Sigmoid colon (tissue), 7 donors: ENCODE measurements at places on chromosomes 5 and 9. TPM values are rescaled to one million over a fixed set of nuclear protein-coding genes. Genes with fewer than 3 reads are reported as not detected.

DNA sequence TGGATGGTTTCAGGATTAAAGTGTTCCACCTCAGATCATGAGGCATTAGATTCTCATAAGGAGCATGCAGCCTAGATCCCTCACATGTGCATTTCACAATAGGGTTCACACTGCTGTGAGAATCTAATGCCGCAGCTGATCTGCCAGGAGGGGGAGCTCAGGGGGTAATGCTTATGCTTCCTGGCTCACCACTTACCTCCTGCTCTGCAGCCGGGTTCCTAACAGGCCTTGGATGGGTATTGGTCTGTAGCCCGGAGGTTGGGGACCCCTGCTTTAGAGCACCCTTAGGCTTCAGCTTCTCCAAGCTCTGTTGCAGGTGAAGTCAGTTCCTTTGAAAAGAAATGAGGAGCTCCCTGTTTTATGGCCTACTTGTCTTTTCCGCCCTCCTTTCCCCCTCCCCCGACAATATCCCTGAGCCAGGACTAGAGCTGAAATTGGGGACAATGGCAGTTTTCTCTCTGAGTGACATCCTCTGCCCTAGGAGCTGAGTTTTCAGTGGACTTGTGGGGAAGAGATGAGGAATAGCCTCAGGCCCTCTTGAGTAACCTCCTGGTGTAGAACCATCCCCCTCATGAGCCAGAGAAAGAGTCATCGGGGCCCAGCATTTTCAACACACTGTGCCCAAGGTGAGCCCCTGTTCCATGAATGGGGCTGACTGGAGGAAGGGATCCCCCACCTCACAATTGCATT is 16.2 kb upstream of the MAT2B start:
- no peaks in the 10 kb centered on the region for H3K36me3 ChIP-seq
- no peak for DNase-seq
- no peaks in the 10 kb centered on the region for H3K4me1 ChIP-seq
- no peaks in the 10 kb centered on the region for H3K27me3 ChIP-seq
- no peak overlapping the region for H3K4me3 ChIP-seq
- H3K27ac ChIP-seq: no peak overlapping the region

GRCh38 chr9:129664746-129665388 is 580 bp upstream of the PRRX2 start:
- DNase-seq: no peak
- peaks cover 15% of the 10 kb centered on the region for H3K27me3 ChIP-seq
- H3K4me1 ChIP-seq: no peaks in the 10 kb centered on the region
- H3K27ac ChIP-seq: no peak overlapping the region

- no peaks in the 10 kb centered on the region for H3K27me3 ChIP-seq
- no peak overlapping the region for H3K4me3 ChIP-seq
- no peak for DNase-seq
- H3K36me3 ChIP-seq: no peaks in the 10 kb centered on the region
Measured at GRCh38 chr9:75939536-75940111, 49.2 kb downstream of the PCSK5 start.

DNA sequence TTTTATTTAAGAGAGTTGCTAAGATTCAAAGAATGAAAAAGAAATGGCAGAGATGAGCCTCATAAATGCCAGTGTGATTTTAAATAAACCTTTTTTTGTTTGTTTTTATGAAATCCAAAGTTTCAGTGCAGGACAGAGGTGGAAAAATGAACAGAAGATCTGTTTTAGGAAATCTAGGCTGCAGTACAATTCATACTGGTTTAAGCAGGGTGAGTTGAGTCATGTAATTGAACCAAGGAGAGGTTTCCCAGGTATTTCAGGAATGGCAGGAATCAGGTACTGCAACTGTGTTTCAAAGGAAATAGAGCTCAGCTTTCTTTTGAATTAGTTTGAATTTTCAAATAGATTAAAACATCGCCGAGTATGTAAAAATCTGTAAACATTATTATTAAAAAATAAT is 3.0 kb upstream of the ANKRD31 start:
- no peak overlapping the region for H3K4me3 ChIP-seq
- H3K36me3 ChIP-seq: no peaks in the 10 kb centered on the region
- H3K27me3 ChIP-seq: no peaks in the 10 kb centered on the region

DNA sequence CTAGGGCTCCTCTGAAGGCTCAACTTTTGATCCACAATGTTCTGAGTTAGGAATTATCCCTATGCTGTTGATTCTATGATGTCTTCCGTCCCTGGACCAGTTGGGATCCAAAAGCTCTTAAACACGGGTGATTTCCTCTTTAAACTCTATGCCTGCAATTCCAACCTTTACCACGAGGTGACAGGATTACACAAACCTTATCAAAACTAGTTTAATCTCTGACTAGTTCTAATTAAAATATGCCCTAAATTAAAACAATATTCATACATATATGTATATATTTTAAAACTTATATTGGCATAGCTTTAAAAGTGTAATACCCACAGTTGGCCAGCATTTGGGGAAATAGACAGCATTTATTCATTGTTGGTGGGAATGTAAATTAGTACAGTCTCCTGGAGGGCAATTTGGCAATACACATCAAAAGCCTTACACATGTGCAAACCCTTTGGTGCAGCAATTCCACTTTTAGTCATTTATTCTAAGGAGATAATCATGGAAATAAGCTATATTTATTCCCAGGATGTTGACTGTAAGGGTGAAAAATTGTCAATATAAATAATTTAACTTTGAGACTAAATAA is 51.6 kb upstream of the PHYKPL start:
- no peak for DNase-seq
- H3K36me3 ChIP-seq: no peaks in the 10 kb centered on the region
- no peak overlapping the region for H3K27ac ChIP-seq
- peaks cover 4% of the 10 kb centered on the region for H3K27me3 ChIP-seq
- H3K4me3 ChIP-seq: no peak overlapping the region
- H3K4me1 ChIP-seq: peaks cover 7% of the 10 kb centered on the region

DNA sequence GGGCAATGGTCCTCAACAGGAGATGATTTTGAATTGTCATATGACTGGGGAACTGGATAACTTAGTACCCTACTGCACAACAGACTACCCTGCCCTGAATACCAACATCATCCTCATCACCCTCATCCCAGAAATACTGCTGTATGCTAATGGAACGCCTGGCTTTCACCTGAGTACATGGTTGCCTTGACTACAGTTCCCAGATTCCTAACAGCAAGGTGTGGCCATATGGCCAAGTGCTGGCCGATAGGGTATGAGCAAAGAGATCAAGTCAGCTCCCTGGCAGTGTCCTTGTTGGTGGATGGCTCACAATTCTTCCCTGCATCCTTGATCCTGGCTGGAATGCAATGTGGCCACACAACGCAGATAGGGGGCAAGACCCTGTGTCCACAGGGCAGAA is 31.2 kb upstream of the IRX2 start:
- DNase-seq: no peak
- no peaks in the 10 kb centered on the region for H3K4me1 ChIP-seq
- H3K27ac ChIP-seq: no peak overlapping the region
- H3K36me3 ChIP-seq: no peaks in the 10 kb centered on the region
- H3K27me3 ChIP-seq: no peaks in the 10 kb centered on the region
- no peak overlapping the region for H3K4me3 ChIP-seq

DNA sequence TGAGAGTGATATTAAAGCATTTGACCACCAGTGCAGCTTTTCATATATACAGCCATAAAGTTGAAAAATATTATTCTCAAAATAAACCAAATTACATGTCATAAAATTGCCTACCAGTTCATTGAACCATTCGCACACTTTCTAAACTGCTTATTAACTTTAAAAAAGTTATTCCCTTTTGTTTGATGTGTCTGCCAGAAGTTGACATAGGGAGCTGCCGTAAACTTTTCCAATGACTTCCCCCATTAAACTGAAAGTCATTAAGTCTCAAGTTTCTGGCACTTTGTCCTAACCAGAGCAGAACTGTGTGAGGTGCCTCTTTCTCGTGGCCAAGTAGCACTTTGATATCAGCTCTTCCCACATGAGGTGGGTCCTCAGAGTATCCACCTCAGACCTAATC is 582.0 kb upstream of the DMAC1 start:
- H3K4me1 ChIP-seq: no peaks in the 10 kb centered on the region
- no peak overlapping the region for H3K27ac ChIP-seq
- no peaks in the 10 kb centered on the region for H3K27me3 ChIP-seq

DNA sequence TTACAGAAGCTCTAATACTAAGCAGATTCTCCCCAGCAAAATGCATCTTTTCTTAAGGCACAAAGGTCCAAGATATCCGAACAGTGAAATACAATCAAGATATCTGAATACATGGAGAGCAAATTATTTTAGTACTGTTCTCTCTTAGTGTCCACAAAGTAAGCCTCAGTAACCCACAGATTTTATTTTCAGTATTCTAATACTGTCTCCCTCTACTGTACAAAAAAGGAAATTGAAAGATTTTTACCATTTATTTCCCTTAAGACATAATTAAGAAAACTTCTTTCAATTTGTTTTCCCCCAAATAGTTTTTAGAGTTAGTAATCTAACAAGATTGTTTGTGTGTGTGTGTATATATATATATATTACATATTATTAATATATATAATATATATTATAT is 24.7 kb upstream of the NOL6 start:
- no peak overlapping the region for H3K4me3 ChIP-seq
- no peaks in the 10 kb centered on the region for H3K36me3 ChIP-seq
- no peak overlapping the region for H3K27ac ChIP-seq
- H3K27me3 ChIP-seq: no peaks in the 10 kb centered on the region

GRCh38 chr5:10259899-10260298 is 9.8 kb downstream of the CCT5 start:
- no peaks in the 10 kb centered on the region for H3K4me1 ChIP-seq
- no peak overlapping the region for H3K27ac ChIP-seq
- peaks cover 83% of the 10 kb centered on the region for H3K36me3 ChIP-seq
- no peaks in the 10 kb centered on the region for H3K27me3 ChIP-seq
- DNase-seq: no peak

DNA sequence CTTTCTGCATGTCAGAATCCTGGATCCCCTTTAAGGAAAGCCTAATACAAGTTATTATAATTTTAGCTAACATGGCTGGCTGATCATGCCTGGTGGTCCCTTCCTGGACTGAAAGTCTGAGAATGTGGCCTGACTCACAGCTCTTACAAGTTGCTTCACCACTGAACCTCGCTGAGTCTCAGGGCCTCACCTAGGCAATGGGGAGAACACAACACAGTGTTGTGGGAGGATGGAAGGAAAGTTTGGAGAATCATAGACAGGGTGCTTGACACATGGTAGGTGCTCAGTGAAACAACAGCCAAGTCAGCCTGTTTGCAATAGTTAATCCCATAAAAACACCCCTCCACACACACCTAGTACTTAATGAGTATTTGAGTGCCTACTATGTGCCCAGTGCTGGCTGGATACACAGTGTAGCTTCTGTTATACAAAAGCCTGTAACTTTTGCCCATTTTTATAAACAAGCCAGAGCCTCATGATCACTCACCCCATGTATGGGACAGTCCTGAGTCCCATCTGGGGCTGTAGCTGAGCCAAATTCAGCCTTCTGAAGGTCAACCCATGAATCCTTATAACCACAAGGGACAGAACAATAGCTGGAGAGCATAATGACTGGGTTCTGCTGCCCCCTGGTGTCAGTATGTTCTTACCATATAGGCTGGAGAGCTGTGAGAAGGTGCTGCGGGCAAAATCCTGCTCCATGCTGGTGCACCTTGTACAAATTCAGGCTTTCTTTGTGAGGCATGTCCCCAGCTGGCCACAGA is 3.9 kb downstream of the ACSL6 start:
- no peaks in the 10 kb centered on the region for H3K36me3 ChIP-seq
- H3K27me3 ChIP-seq: peaks cover 12% of the 10 kb centered on the region
- no peak overlapping the region for H3K27ac ChIP-seq
- H3K4me3 ChIP-seq: no peak overlapping the region

DNA sequence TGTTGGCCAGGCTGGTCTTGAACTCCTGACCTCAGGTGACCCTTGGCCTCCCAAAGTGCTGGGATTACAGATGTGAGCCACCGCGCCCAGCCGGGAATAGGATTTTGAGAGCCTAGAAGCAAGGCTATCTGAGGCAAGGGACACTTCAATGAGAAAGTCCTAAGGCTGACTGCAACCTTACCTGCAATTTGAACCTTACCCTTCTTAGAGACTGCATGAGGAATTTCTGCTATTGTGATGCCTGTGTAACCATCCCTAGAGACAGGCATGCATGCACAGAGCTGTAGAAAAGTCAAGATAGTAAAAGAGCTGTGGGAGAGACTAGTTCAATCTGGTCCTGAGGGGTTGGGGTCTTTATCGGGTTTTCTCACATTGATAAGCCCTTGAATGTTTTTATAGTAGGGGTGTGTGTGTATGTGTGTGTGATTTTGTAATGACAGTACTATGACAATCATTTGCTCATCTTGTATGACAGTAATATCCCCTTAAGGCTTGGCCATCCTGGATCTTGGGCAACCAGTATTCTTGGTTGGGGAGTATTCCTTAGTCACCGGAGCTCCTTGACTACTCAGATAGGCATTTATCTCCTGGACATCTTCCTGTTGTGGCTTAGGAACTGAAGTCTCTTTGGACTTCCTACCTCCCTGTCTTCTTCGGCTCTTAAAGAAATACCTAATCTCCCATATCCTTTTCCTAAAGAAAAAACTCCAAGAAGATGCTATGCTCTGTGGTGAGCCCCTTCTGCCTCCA is 11.2 kb downstream of the DNAJB5 start:
- no peaks in the 10 kb centered on the region for H3K27me3 ChIP-seq
- no peak overlapping the region for H3K4me3 ChIP-seq
- no peak for DNase-seq
- H3K4me1 ChIP-seq: peaks cover 19% of the 10 kb centered on the region
- peaks cover 14% of the 10 kb centered on the region for H3K36me3 ChIP-seq
- H3K27ac ChIP-seq: no peak overlapping the region

DNA sequence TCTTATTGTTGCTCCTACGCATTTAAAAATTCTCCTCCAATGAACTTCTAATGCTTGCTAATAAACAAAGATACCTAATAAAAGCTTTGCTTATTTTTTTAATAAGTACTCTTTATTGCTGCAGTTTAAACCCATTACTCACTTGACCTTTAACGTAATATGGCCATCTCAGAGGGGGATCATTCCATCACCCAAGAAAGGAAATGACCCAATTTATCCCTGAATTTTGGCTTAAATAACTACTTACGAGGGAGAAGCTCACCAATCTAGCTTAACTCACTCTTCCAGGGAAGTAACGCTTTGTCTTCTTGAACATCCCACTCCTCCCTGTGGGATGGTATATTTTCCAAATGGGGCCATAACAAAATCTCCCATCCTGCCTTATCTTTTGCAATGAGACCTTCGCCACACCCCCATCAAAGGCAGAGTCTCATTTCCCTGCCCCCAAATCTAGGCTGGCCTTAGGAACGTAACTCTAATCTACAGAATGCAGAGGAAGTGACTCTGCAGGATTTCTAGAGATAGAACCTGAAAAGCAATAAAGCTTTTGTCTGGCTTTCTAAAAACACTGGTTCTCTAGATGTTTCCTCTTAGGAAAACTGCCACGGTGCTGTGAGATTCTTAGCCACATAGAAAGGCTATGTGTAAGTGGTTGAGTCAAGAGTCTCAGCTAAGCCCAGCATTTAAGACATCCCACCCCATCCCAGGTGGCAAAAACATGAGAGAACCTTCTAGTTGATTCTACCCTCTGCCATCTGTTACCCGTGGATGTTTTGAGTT is 310.0 kb downstream of the ASTN2 start:
- H3K4me1 ChIP-seq: no peaks in the 10 kb centered on the region
- no peaks in the 10 kb centered on the region for H3K27me3 ChIP-seq
- H3K4me3 ChIP-seq: no peak overlapping the region
- H3K27ac ChIP-seq: no peak overlapping the region

SEMA5A gene
- 4.7 TPM for polyA plus RNA-seq

TEX48 gene
- polyA plus RNA-seq: not detected

MOB3B gene
- 23.4 TPM for polyA plus RNA-seq

FOXD4L6 gene
- not detected for polyA plus RNA-seq

IL4 gene
- not detected for polyA plus RNA-seq

SV2C gene
- not detected for polyA plus RNA-seq

TRAF1 gene
- polyA plus RNA-seq: 0.60 TPM

KIAA0825 gene
- not detected for polyA plus RNA-seq

PDGFRB gene
- 6.0 TPM for polyA plus RNA-seq

PRDM9 gene
- polyA plus RNA-seq: not detected

SPINK5 gene
- 16.9 TPM for polyA plus RNA-seq
